SHP77 (cell line): ENCODE measurements at places on chromosomes 1 and 21.

DNA sequence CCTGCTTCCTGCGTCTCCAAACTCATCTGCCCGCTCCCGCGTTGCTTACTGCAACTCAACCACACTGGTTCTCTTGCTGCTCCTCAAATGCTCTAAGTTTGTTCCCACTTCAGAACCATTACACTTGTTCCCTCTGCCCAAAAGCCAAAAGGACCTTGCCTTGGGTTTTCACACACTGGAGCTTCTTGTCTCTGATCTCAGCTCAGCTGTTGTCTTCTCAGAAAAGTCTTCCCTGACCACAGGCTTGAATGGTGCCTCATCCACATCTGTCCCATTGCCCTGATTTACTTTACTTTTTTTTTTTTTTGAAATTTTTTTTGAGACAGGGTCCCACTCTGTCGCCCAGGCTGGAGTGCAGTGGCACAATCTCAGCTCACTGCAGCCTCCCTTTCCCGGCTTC is 44.3 kb upstream of the SYT14 start:
- DNase-seq: no peak

GRCh38 chr1:202733251-202733650 is 23.0 kb upstream of the SYT2 start:
- DNase-seq: no peak

DNA sequence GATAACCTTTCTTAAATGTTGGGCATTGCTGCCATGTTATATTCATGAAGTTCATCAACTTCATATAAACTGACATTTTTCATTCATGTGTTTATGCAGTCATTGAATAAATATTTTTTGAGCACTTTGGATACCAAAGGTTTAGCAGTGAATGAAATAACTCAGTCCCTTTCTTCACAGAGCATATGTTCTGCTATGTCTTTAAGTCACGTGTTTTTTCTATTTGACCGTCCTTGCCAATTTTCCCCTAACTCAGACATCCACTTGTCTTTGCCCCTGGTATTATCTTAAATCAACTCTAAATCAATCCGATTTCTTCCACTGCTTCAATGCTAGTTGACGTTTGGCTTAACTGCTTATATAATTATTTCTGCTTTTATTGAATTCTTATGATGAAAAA is 16.6 kb downstream of the ADARB1 start:
- no peak for DNase-seq

DNA sequence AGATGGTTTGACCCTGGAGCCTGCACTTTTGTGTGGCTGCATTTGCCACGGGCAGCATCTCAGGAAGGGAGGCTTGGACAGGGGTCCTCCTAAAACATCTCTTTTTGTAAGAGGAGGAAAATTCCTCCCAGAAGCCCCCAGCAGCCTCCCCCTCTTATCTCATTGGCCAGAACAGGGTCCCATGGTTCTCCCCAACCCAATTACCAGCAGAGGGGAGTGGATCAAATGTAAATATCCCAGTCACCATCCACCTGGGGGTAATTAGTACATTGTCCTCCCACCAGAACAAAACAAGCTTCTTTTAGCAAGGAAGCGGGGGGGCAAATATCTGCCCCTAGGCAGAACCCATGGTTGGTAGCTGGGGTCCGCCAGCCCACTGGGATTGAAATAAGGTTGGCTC is 44.7 kb upstream of the TENT5B start:
- no peak for DNase-seq
